Mesenchymal stem cell (in vitro differentiated cells and primary cell): ENCODE measurements at places on chromosomes 1 and 21.

DNA sequence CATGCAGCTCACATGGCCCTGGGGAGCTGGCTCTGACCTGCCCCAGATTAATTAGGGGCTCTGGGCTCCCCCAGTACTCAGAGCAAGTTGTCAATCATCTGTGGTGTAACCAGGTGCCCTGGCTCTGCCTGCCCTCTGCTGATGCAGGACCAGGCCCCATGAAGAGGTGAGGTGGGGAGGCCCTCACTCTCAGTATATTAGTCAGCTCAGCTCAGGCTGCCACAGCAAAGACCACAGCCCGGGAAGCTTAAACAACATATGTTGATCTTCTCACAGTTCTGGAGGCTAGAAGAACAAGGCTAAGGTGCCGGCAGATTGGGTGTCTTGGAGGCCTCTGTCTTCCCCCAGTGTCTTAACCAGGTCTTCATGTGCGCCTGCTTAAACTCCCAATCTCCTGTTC is 66.5 kb downstream of the FCRL5 start:
- no peak for DNase-seq

DNA sequence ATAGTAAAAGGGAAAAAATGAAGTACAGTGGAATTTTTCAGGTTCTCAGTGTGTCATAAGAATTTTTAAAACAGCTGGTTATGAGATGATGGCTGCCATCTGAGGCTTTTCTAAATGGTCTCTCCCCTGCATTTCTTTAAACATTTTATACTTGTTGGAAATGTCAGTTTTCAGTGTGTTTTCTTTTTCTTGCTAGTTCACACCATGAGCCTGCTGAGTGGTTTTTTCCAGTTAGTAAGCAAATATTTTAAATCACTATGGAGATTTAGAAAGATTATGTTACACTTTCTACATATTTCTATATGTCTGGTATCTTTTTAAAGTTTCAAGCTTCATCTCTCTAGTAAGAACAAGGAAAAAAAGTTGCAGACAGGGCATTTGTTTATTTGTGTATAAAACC is 9.6 kb downstream of the RBM15 start:
- DNase-seq, result peak; percentile 16

DNA sequence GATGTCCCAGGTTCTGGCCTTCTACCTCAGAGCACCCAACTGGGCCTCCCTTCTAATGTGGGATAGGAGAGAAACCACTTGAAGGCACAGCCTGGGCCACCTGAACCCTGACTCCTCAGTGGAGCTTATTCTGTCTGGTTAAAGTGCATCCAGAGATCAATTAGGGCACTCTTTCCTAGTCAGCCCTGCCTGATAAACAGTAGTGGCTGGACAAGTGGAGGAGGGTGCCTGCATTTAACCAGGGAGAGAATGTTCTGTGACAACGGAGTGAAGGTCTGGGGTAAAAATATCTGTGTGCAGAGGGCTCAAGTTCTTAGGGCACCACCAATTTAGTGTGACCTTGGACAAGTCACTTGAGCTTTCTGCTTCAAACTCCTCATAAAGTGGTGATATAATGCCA is 101.8 kb downstream of the FAM78B start:
- DNase-seq, result no peak

DNA sequence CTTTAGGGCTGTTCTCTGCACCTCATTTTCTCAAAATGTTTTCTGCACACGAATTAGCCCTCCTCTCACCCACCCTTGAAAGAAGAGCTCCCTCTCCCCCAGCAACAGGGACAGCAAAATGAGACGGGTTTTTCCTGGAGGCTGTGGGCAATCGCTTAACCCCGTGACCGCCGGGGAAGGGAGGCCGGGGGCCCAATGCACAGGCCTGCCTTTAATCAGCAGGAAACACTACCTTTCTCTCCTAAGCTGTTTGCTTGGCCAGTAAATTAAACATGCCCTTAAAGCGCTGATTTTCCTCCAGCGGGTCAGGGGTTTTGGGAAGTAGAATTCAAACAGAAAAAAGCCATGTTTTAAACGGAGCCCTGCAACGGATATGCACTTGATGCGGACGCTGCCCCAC is 114.4 kb downstream of the PRDM16 start:
- no peak for DNase-seq

DNA sequence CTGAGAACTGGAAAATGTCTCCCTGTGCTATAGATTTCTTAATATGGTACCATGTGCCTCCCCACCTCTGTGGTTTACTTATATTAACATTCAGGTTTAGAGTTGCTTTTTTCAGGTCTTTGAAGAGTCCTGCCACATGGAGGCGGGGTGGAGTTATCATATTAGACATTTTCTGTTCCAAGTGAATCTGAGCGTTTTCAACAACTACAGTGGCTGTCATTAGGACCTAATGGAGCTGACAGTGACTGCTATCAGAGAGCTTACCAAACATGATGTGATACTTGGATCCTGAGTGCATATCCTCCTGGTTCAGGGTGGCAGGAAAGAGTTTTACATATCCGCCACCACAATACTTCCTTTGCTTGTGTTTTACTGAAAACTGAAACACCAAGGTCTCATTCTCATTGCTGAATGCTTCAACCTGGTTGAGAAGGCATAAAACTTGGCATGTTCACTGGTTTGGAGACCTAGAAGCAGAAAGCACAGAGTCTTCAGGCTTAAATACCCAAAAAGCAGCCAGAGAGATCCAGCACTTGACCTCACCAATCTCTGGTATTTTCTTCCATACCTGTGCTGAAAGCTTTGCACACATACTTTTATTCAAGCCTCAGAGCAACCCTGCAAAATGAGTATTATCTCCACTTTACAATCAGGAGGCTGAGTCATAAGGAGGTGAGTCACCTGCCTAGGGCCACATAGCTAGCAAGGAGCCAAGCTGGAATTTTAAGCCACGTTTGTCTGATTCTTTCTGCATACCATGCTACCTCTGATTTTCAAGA is 47.4 kb upstream of the OSBPL9 start:
- peak; percentile 43 for DNase-seq

GRCh38 chr1:47751193-47751592 is 246.0 kb downstream of the TRABD2B start:
- DNase-seq, result no peak

DNA sequence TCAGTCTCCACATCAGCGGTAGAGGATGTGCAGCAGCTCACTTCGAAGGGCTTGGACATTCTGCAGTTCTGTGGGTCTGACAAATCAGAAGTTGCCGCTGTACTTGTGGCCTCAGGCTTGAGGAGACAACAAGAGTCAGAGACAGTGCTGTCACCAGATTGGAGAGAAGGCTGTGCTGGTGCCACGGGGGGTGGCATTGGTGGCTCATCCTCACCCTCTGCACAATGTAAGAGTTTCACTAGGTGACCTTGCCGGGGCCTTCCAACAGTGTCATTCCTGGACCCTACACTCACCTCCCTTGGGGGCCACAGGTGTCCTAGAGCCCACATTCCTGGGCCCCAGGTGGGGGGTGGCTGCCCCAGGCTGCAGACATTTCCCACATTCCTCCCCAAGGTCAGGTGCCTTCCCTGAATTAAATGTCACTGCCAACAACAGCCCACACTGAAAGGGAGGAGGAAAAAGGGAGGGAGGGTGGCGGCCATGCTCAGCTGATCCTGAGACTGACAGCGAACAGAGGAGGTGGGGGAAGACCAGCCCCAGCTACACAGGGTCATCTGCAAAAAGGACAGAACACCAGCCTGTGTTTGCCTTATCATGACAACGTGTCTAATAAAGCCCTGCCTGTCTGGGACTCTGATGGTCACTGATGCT is 46.4 kb downstream of the TMCC2 start:
- no peak for DNase-seq

- no peak for DNase-seq
These were observed 655.4 kb downstream of the RWDD3 start for GRCh38 chr1:95889400-95889799.

DNA sequence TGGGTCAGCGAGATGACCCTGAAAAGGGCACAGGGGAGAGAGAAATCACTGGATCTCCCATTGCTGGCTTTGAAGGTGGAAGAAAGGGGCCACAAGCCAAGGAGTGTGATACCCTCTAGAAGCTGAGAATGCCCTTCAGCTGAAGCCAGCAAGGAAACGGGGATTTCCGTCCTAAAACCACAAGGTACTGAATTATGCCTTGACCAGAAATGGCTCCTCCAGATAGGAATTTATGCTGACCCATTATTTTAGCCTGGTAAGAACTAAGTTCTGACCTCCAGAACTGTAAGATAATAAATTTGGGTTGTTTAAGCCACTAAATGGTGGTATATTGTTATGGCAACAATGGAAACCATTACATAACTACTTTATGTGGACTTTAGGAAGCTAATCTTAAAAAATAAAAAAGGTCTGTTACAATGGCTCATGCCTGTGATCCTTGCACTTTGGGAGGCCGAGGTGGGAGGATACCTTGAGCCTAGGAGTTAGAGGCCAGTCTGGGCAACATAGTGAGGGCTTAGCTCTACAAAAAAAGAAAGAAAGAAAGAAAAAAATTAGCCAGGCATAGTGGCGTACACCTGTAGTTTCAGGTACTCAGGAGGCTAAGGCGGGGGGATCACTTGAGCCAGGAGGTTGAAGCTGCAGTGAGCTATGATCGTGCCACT is 3.6 kb upstream of the H6PD start:
- DNase-seq, result peak; percentile 51

DNA sequence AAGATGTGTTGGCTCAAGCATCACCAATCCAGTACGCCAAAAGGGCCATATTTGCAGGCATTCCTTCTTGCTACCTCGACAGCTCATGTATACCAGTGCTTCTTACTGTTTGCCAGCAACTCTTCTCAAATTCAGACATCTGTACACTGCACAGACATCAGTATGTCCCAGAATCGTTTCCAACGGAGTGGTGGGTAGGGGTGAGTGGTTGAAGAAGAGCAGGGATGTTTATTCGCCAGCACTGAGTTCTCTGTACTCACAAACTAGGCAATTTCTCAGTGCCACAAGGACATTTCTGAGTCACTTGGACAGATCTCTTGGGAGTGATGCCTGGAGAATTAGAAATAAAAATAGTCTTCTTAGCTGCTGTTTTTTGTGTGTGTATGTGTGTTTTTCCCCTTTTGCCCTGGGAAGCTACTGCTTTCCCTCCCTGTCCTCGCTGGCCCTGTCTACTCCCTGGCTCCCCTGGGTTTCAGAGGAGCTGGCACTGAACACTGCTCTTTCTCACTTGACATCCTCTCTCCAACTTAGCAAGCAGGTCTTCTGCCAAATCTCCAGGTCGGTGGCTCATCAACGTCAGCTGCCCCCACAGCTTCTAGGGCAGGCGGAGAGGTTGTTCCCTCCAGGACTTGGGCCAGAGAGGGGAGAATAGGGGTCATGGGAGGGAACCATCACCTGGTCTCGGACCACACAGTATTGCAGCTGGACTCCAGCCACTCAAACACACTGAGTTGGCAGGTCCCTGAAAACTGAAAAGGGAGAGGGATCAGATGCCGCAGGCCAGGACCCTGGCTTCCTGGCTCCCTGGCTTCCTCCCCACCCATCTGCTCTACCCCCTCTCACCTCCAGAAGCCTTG is 90.5 kb downstream of the NMNAT2 start:
- no peak for DNase-seq

GRCh38 chr1:165327538-165327937 is 29.0 kb downstream of the LMX1A start:
- no peak for DNase-seq

GRCh38 chr1:237851210-237851845 is 39.4 kb downstream of the ZP4 start:
- peak; percentile 49 for DNase-seq

- DNase-seq, result no peak
These were observed 149.1 kb downstream of the PRDM16 start for GRCh38 chr1:3217979-3218679.

DNA sequence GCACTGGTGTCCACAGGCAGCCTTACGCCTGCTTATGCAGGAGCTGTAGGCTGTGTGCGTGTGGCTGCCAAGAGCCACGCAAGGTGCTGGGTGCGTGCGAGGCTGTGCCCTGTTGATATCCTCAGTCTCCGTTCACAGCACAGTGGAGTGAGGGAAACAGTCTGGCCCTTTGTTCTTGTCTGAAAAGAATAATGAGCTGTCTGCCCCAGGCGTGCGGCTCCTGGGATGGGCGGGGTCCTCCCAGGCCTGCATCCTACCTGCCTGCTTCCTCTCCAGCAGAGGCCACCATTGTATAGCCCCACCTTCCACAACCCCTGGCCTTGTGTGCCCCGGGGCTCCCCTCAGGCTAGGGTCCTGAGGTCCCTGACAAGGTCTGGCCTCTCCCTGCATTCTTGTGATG is 47.0 kb upstream of the KDM4A start:
- DNase-seq, result no peak

- no peak for DNase-seq
These were observed 43.2 kb upstream of the PBX1 start for GRCh38 chr1:164515711-164516331.

- no peak for DNase-seq
These were observed 2.9 kb downstream of the COL9A2 start for GRCh38 chr1:40313958-40314720.

- DNase-seq, result no peak
These were observed 34.0 kb downstream of the MEGF6 start for GRCh38 chr1:3577300-3577699.

DNA sequence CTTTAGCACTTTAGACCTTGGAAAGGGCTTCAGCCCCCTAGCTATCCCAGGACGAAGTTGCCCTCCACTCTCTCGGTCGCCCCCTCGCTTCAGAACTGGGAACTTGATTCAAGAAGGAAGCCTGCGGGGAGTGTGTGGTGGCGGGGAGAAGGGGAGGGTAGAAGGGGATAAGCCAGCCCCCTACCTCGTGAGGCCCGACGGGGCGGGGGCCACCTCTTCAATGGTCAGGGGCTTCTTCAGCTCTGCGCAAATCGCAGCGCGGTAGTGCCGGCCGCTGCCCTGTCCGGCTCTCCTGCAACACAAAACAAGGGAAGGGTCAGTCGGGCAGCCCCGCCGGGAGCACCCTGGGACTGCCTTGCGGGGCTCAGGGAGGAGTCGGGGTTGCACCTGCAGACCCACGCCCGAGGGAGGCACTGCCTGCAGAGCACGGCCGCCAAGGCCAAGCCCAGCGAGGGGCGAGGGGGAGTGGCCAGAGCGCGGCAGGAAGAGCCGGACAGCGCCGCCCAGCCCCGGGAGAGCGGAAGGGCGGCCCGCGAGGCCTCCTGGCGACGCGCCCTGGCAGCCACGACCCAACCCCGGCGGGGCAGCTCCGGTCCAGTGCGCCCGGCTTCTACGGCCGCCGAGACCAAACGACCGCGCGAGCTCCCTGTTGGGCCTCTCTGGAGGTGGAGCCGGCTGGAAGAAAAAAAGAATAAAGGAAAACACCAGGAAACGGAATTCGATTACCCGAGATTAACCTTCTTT is 56.2 kb upstream of the RASAL2 start:
- peak; percentile 71 for DNase-seq

DNA sequence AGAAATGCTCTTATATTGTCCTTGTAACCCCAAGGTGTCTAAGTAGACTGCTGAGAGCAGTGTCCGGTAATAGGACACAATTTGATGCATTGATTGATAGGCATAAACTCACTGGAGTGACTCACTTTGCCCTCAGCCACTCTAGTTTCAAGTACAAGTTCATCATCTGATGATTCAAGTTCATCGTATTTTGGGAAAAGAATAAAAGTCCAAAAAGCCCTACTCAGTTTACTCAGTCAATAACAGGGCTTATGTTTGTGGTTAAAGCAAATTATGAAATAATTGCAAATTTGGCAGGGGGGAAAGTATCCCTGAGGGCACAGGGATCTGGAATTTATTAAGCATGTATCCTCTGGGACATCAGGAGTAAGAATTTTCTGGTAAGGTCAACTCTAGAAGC is 7.6 kb upstream of the ATF3 start:
- DNase-seq, result peak; percentile 18
